NCI-H1048 (cell line): ENCODE measurements at places on chromosomes 3 and 15.
A peak's percentile ranks its signal among the peaks of the same experiment; 100 is the strongest.

DNA sequence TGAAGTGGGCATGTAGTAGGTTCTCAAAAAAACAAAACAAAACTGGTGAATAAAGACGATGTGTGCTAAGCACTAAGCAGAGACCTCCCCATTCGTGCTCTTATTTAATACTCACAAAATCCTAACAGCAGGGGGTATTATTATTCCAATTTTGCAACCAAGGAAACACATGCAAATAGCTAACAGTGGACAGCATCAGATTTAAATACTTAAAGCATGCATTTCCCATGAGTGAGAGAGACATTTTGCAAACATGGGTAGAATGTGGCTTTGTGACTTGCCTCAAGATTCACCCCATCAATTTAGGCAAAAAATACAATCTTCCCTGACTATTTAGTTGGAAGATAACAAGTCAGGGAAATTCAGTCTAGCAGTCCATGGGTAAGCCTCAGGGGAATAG lies 946.2 kb upstream of the CFAP20DC start:
- DNase-seq = peak; percentile 10

DNA sequence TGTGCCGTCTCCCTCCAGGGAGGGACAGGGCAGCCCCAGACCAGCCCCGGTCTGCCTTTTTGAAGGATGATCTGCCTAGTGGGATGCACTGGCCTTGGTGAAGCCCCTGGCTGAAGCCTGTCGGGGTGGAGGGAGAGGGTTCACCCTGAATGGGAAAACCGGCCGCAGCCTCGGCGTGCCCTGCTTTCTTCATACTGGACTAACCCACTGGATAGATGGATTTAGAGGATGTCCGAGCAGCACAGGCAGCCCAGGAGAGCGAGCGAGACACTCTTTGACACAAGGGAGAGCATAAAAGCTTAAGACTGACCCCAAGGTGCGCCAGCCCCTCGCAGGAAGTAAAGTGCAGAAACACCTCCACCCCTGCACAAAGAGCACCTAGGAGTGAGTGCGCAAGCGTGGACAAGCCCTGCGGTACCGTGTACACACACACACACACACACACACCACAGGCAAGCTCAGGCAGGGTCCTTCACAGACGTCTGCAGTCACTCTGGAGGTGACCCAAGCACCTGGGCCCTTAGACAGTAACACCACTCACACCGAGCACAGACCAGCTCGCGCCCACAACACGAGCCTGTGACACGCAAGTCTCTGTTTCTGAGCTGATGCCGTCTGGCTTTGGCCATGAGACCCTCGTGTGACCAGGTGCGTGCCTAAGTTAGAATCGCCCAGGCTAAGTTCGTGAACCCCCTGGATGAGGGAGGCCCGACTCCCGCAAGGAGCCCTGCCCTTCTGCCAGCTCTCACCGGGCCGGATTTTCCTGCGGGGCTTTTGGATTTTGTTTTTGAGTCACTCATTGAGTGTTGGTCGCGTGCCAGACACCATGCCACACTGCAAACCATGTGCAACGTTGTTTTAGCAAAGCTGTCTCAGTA lies 11.3 kb downstream of the SEMA4B start:
- no peak for DNase-seq

DNA sequence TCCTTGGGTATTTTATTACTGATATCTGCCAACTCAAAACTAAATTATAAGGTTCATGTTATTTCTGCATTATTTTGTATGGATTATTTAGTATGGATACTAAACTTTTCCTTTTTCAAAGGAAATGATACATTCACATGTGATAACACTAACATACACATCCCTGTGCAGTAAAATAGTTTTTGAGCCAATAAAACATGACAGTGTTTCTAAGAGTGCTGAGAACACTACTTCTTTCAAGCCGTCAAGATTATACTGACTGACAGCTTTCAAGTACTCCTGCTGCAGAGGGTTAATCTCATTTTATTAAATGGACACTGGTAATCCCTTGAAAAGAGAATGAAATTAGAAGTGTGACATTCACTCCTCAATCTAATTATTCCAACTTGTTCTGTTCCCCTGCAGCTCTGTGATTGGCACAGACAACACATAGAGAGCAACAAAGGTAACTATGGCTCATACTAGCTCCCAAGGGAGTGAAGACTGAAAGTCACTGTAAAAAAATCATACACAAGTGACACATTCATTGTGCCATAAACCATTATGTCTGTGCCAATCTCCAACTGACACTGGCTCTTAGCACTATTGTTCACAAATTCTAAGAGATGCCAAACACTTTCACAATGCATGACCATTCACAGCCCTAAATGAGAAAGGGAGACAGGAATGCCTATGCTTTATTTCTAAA lies 468.6 kb downstream of the SHQ1 start:
- DNase-seq = no peak

DNA sequence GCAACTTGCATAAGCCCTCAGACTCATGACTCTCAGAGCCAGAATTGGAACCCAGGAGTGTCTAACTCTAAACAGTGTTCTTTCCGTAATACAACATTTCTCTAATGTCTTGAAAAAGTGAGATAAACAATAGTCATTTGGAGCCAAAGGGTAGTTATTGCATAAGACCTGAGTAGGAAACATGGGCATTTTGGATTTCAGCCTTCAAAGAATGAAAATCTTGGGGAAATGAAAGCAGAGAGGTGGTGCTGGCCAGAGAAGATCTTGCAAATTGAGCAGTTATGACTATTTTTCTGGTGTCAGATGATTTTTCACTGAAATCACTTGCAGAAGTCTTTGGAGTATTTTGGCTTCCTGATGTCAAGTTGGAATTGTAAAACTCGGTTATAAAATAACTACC lies 379.4 kb downstream of the DIPK2A start:
- no peak for DNase-seq

GRCh38 chr3:176571926-176572325 lies 625.4 kb downstream of the TBL1XR1 start:
- no peak for DNase-seq

DNA sequence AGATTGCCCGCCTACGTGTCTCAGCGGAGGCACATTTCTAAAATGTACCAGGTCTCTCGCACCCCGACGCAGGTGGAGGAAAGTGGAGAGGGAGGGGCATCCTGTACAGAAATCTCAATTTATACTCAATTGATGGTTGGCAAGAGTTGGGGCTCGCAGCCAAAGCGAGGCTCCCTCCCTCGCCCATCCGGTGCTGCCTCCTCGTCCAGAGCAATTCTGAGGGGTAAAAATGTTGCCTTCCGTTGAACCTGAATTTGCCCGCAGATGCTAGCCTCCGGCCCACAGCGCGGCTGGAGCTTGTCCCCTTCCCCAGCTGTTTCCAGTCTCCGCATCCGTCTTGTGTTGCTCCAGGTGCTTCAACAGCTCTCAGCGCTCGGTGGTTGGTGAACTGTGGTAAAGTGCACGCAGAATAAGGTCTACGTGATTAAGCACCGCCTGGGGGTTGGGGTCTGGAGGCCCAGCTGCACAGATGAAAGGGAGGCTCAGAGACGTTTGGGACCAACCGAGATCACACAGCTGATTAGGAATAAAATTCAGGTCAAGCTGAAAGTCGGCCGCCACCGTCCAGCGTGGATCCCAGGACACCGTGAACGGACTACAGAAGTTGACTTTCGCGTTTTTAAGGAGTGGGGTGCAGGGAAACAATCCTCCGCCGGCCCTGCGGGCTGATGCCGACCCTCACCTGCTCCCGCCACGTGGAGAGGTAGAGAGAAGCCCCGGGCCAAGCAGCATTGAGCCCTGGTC lies 846 bp upstream of the POLG start:
- no peak for DNase-seq

GRCh38 chr15:85584872-85585271 lies 204.5 kb downstream of the AKAP13 start:
- DNase-seq = no peak
